AG09319 (cell line): ENCODE measurements at places on chromosomes 2 and 18.

DNA sequence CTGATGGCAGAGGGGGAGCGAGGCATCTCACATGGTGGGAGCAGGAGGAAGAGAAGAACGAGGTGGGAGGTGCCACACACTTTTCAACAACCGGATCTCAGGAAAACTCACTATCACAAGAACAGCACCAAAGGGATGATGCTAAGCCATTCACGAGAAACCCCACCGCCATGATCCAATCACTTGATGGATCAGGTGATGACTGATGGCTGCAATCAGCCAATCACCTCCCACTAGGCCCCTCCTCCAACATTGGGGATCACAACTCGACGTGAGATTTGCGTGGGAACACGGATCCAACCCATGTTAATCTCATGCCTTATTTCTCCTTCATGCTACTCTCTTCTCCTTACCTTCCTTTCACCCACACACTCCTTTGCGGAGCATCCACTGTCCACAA, 143.6 kb downstream of the ANTXR1 start:
- no peak for DNase-seq

DNA sequence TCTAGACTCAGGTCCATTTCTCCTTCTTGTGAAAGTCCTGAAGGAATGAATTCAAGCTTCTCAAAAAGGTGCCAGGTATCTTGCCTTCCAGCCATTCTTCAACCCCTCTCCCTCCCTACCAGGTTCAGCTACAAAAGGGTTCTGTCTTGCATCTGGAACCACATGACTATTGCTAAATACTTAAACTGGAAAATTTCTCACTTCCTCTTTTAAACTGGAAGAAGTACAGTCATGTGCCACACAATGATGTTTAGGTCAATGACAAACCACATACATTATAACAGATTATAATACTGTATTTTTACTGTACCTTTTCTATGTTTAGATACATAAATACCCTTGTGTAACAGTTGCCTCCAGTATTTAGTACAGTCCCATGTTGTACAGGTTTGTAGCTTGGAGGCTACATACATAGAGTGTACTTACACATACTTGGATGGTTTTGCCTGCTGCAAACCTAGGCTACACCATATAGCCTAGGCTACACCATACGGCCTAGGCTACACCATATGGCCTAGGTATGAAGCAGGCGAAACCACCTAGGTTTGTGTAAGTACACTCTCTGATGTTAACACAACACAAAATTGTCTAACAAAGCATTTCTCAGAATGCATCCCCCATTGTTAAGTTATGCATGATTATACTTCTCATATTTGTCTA, 142.0 kb upstream of the DNMT3A start:
- DNase-seq, result no peak

GRCh38 chr2:217932803-217933616, 69.8 kb downstream of the TNS1 start:
- DNase-seq, result no peak

- DNase-seq, result peak; percentile 37
Measured at GRCh38 chr18:22282311-22283115, 113.1 kb downstream of the GATA6 start.

GRCh38 chr2:1806254-1806653, 61.9 kb upstream of the PXDN start:
- DNase-seq, result no peak

GRCh38 chr2:228180181-228181097, 1.0 kb downstream of the SPHKAP start:
- no peak for DNase-seq

- no peak for DNase-seq
Measured at GRCh38 chr2:146037334-146037870, 1517.5 kb upstream of the ZEB2 start.

GRCh38 chr2:58908501-58909154, 667.5 kb upstream of the FANCL start:
- no peak for DNase-seq

- no peak for DNase-seq
Measured at GRCh38 chr2:18474700-18475099, 85.8 kb downstream of the RDH14 start.

DNA sequence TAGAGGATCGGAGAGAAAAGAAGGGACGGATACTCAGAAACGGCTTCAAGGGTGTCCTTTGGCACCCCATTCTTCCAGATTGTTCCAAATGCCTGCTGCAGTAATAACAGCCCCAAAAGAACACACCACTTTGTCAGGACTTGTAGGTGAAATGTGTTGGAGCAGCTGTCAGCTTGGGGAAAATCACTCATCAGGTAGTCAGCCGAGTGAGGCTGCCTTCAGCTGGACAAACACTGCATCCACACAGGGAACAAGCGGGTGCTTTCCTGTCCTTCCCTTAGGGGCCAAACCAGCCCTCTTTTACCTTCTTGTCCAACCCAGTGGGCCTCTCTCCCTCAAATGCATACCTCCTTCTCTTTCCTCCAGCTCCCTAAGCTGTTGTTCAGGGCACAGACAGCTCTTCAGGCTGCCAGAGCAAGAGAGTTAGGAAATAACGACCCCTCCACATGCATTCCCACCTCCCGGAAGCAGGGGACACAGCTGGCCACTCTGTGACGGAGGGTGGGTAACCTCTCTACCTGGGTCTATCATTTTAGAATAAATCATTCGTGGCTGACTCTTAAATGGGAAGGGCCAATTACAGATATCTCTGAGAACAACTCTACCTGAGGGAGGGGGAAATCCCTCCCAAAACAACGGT, 48.1 kb downstream of the BCL11A start:
- DNase-seq, result no peak

GRCh38 chr18:79526468-79527460, 131.0 kb downstream of the NFATC1 start:
- DNase-seq, result no peak
